CD4-positive, alpha-beta T cell treated with Interferon alpha-2 for 1 hour (primary cell): ENCODE measurements at places on chromosomes 3 and 15.

GRCh38 chr3:100106531-100107141, 7.7 kb downstream of the FILIP1L start:
- DNase-seq, result no peak

DNA sequence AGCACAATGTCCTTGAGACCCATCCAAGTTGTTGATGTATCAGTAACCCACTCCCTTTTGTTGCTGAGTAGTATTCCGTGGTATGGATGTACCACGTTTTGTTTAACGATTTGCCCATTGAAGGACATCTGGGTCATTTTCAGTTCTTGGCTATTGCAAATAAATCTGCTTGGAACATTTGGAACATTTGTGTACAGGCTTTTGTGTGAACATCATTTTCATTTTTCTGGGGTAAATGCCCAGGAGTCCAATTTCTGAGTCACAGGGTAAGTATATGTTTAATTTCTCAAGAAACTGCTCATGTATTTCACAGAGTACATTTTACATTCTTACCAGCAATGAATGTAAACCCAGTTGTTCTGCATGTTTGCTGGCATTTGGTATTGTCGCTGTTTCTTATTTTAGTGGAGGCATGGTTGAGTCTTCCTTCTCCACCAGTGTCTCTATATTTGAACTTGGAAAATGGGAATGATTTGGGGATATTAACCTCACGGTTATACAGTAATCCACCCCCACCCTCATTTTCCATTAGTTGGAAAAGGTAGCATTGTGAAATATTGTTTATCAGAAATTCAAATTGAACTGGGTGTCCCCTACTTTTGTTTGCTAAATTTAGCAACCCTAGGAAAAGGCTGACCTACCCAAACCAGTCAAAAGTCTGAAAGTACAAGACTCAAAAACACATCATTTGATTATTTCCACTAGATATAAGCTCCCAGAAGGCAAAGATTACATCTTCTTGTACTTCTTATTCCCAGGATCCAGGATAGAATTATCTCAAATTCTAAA, 30.8 kb downstream of the POMGNT2 start:
- DNase-seq, result no peak

- no peak for DNase-seq
Measured at GRCh38 chr15:27668471-27669220, 430.5 kb downstream of the OCA2 start.

DNA sequence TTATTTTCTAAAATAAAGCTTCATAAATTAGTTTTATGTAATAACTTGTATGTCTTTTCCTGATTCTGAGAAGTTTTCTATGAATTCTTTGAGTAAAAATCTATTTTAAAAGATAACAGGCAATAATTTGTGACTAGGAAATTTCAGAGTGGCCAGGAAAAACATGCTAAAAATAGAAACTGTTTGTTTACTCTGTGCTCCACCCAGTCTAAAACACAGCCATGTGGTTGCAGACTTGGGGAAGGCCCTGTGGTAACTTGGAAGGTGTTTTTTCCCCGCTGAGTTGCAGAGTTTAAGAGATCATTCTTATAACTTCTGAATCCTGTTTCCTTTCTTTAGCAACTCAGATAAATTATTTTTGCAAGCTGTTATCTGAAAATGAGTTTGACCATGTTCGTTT, 21.9 kb downstream of the PLCL2 start:
- peak; percentile 52 for DNase-seq

DNA sequence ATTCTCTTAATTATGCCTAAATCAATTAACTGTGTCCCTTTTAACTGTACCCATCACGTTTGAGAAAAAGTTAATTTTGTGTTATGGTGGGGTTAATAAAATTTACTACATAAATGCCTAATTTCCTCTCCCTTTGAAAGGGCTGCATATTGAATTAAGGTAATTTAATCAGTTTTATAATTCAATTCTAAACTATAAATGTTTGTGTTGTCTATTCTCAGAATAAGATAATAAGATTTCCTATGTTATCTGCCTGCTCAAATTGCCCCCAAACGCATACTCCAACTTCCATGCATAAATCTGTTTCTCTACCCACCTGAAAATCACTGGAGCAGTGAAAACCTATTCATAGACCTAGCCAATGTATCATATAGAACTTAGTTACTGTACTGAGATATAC, 1716.1 kb downstream of the SI start:
- no peak for DNase-seq

DNA sequence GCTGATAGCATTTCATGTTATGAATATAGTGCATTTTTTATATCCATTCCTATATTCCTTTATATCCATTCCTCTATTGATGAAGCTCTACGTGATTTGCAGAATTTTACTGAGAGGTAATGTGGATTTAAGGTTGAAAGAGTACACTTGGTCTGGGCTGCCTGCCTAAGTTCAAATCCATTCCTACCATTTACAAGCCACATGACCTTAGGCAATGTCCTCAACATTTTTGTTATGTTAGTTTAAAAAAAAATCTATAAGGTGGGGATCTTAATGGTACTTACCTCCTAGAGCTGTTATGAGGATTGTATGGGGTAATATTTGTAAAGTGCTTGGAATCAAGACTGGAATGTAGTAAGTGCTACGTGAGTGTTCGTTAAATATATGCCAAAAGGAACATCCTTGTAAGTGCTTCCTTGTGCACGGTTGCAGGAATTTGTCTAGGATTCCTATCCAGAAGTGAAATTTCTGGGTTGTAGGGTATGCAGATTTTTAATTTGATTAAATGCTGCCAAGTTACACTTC, 11.2 kb upstream of the VEPH1 start:
- no peak for DNase-seq

GRCh38 chr3:135218304-135218703, 423.2 kb downstream of the EPHB1 start:
- DNase-seq, result no peak

- DNase-seq, result no peak
Measured at GRCh38 chr15:66854012-66854965, 152.3 kb downstream of the SMAD6 start.

GRCh38 chr15:80142646-80143045, 10.2 kb upstream of the FAH start:
- DNase-seq, result no peak

DNA sequence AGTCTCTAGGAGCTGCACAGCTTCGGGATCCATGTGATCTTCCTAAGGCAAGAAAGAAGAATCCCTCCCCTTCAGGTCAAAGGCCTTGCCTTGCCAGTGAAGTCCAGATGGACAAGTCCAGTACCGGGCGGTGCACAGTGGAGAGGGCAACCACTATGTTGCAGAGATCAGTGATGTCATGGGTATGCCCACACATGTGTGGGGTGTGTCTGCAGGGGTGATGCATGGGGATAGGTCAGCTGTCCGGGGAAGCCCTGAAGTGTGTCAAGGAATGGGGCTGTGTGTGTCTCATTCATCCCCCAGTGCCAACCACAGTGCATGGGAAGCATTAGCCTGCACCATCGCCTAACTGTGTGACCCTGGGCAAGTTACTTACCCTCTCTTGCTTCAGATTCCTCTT, 66.5 kb downstream of the TLE3 start:
- DNase-seq, result no peak

DNA sequence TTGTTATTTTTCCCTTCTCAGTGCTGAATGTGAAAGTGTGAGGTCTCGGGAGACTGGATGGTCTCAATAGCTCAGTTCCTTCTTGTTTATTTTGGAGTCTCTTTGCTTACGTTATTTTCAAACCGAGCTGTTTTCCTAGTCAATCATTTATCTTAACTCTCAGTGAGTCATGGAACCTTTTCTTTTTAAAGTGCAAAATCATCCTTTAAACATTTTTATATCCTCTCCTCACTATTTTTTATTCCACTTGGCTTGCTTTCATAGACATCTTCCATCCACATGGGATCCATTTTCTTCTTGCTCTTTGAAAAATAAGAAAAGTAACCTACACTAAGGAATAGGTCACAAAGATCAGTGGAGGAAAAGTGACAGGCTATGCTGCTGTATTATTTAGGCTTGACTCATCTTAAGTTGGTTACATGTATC, 497.8 kb downstream of the NAALADL2 start:
- no peak for DNase-seq

GRCh38 chr3:195117978-195118581, 152.9 kb downstream of the XXYLT1 start:
- DNase-seq, result no peak

- no peak for DNase-seq
Measured at GRCh38 chr3:71468311-71469137, 115.0 kb downstream of the FOXP1 start.

DNA sequence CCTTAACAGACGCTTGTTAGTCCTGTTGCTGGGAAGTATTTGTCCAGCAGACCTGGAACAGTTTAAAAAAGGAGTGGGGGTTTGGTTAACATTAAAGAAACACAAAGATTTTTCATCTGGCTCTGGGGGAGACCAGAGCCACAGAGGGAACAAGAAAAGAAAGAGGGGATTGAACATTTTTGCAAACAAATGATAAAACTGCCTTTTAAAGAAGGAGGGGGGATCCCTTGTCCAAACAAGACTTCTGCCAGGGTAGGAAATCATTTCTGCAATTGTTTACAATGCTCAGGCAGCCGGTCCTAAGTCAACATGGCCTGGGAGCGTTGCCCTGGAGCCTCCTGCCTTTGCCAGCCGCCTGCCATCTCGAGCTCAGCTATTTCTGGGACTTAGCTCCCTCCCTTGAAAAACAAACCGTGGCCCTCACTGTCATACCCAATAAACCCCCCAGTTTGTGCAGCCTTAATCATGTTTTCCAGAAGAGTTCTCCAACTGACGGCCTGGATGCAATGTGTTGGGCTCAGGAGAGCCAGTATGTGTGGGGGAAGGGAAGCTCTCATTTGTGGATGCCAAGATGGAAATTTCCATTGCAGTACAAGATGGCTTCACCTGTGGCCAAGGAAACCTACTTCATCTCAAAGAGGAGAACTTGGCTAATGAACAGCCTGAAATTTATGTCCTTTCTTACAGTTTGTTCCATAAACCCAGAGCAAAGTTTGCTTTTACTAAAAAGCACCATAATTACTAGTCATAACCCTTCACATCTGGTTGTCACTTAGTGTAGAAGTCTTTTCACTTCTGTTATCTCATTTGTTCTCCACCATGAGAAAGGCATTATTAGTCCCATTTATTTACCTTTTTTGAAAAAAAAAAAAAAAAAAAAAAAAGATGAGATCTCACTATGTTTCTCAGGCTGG, 75.9 kb upstream of the RNU6-1 start:
- DNase-seq, result no peak

DNA sequence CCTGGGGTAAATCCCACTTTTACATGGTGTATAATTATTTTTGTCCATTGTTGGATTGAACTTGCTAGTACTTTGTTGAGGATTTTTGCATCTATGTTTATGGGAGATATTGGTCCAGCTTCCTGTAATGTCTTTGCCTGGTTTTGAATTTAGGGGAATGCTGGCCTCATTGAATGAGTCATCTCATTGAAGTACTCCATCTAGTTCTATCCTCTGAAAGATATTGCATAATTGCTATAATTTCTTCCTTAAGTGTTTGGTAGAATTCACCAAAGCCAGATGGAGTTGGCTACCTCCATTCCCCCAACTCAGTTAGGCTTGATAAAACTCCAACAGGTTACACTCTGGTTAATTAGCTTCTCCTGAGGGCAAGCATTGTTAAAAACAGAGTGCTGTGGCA, 237.4 kb upstream of the TGFBR2 start:
- DNase-seq, result no peak

DNA sequence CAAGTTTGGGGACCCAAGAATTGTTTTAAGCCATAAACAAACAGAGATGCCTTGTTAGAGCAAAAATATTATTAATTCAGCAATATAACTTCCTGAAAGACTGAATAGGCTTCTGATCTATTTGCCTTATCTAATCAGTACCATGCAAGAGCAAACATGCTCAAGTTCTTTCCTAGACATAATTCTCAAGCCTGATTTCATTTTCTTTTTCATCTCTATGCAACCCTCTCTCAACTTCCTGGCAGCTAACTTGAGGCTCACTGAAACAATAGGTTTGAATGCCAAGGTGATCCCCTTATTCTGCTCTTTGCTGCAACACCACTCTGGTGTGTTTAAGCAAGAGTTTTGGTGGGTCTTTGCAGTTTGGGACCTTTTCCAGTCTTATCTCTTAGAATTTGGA, 230.9 kb upstream of the CD96 start:
- no peak for DNase-seq

GRCh38 chr15:60326343-60326742, 71.4 kb downstream of the ANXA2 start:
- no peak for DNase-seq

- no peak for DNase-seq
Measured at GRCh38 chr3:30256474-30256873, 349.9 kb upstream of the TGFBR2 start.

DNA sequence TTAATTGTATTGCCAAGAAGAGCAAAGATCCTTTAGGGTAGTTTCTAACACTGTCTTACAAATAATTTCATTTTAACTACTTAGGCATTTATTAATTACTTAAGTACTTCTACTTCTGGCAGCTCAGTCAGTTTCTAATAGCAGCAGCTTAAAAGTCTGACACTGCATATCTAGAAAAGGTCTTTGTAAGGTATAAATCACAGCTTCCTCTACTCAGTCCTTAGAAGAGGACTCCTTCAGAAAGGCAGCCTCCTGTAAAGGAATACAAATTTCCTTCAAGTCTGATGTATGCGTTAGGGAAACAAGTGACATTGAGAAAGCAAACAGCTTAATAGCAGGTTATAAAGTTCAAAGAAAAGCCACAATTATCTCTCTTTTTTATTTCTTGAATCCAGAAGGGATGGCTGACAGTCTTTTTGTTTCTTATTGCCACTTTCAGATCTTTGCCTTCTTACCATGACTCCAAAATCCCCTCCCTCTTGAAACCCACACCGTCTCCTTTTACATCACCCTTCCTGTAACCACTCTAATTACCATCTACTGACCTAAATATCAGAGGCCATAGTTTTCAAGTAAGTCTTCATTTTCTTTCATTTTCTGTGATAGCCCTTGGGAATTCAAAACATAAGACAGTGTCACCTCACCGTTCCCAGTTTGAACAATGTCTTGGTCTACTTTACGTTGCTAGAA, 109.5 kb downstream of the CGGBP1 start:
- no peak for DNase-seq

DNA sequence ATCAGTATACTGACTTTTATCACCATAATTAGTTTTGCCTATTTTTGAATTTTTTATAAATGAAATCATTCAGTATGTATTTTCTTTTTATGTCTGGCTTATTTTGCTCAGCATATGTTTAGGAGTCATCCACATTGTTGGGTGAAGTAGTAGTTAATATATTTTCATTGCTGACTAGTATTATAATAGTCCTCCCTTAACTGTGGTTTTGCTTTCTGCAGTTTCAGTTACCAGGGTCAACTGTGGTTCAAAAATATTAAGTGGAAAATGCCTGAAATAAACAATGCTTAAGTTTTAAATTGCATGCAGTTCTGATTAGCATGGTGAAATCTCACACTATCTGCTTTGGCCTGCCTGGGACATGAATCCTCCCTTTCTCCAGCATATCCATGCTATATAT, 39.5 kb upstream of the PRR23C start:
- no peak for DNase-seq

- no peak for DNase-seq
Measured at GRCh38 chr3:110101361-110101760, 764.0 kb upstream of the DPPA4 start.

GRCh38 chr3:101825904-101826445, 23.3 kb upstream of the NFKBIZ start:
- peak; percentile 35 for DNase-seq

GRCh38 chr3:45241206-45241605, 15.1 kb upstream of the TMEM158 start:
- no peak for DNase-seq
